ENCODE measurements at places on chromosomes 7 and 10.

GRCh38 chr7:117639966-117640365 is 160.1 kb downstream of the CFTR start:
- DNase-seq: no peak

GRCh38 chr10:26505491-26505890 is 67.3 kb downstream of the APBB1IP start:
- no peak for DNase-seq

DNA sequence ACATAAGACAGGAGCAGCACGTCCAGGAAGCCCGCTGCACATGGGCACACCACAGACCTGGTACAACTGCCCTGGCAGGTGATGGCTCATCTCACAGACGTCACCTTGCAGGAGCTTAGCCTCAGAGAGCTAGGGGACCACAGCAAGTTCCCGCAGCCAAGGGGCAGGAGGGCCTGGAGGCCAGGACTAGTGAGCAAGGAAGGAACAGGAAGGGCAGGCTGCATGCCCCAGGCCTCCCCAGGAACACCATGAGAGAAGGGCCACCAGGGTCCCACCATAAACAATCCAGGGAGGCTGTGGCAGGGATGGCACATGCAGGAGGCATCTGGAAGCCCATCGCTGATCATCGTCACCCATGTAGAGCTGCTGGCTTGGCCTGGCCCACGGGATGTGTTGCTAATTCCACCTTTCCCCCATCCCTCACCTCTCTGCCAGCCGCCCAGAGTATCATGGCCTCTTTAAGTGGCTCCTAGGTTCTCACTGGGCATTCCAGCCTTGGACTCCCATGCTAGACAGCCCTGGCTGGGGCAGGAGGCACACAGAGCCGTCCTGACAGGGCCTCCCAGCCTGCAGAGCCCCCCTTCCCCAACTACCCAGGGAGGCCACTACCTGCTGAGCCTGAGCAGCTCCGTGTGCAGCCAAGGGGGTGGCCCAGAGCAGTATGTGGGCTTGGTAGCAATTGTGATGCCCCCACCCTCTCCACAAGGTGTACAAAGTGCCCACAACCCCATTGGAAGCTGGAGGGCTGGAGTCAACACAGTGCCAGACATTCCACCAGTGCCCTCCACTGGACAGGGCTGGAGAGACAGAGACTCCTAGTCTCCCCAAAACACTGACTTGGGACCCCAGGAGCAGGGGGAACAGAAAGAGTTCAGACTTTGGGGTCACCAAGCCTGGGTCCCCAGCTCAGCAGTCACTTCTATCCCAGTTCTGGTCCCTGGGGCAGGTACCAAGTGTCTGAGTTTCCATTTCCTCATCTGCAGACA is 35.5 kb downstream of the GRID1 start:
- DNase-seq: no peak

DNA sequence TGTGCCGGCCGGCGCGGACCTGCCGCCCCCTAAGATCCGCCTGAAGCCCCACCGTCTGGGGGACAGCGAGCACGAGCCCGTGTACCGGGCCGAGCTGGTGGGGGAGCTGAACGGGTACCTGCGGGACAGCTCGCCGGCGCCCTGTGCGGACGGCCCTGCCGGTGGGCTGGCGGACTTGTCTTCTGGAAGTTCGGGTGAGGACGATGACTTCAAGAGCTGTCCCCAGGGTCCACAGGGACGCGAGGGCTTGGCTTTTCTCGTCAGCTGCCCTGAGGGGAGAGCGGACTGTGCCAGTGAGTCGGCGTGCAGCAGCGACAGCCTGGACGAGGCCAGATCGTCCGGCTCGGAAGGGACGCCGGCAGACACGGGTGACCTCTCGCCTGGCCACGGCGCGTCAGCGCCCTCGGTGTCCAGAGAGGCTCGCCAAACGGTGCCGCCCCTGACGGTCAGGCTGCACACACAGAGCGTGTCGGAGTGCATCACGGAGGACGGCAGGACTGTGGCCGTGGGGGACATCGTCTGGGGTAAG is 8.5 kb downstream of the PWWP2B start:
- DNase-seq: no peak

DNA sequence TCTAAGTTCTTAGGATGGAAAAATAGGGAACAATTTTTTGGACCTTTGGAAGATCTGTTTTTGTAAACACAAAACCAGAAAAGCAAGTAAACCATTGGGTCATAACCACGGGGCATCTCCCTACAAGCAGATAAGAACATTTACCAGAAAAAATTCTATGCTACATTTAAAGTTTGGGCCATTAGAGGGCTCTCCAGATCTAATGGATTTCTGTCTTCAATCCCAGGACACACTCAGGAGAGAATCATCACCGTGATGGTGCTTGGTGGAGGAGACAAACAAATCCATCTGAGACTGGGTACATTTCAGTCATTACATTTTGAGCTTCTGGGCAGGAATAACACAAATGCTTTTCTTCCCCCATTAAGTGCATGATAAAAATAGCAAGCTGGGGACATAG is 178.4 kb upstream of the TARP start:
- DNase-seq: no peak

DNA sequence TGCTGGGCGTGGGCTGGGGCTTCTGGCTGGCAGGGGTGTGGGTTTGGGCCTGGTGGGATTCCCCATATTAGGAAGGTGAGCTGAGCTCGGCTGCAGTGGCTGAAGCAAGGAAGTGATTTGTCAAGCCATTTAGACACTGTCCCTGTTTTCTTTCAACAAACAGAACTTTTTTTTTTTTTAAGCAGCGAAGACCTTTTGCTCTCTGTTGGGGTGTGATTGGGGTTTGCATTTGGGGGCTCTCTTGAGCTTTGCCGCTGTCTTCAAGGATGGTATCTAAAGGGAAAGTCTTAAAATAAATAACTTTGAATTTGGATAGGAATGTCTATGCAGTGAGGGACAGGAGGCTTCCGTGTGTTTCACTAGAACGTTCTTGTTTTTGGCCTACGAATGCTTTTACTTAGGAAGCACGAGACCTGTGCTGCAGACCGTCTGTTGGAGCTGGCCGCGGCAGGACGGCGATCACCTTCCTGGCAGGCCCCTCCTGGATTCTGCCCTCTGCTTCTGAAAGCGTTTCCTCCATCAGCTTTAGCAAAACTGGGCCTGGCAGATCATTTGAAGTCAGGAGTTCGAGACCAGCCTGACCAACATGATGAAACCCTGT is 43.9 kb downstream of the FOXK1 start:
- no peak for DNase-seq

- no peak for DNase-seq
Observed at GRCh38 chr10:112526139-112526538, 79.1 kb downstream of the VTI1A start.

GRCh38 chr7:2710901-2711551 is 23.0 kb downstream of the AMZ1 start:
- DNase-seq: no peak

DNA sequence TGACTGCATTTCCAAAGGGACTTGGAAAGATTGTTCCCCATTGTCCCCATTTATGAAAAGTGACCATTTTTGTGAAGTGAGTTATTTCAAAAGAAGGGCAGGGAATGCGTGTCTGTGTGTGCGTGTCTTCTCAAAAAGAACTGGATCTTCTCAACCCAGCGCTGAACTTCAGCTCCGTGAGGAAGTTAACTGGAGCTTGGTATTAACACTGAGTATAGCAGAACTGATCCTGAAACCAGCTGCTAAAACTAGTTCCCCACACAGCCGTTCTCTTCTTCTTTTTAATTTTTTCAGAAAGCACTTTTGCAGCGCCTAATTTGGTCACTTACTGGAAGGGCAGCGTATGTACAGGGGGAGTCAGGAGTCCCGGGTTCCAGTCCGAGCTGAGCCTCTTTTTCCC is 45.8 kb upstream of the PLEKHA1 start:
- DNase-seq: no peak

GRCh38 chr7:41885078-41885477 is 182.2 kb upstream of the INHBA start:
- DNase-seq: no peak

DNA sequence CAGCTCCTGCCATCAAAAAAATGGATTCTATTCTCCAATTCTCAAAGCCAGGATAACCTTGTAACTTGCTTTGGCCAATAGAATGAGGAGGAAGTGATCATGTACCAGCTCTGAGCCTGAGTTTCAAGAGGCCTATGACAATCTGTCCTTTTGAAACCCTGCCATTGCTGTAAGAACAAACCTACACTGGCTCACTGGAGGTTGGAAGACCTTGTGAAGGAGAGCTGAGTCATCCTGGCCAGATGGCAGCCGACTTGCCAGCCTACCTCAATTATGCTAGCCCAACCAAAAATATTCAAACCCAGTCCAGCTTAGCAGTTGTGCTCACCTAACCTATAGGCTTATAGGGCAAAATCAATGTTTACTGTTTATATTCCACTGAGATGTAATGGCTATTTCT is 93.0 kb downstream of the HGF start:
- no peak for DNase-seq

- no peak for DNase-seq
Observed at GRCh38 chr7:45191396-45191795, 33.8 kb downstream of the RAMP3 start.

GRCh38 chr7:78406531-78406930 is 608.0 kb downstream of the PHTF2 start:
- no peak for DNase-seq

DNA sequence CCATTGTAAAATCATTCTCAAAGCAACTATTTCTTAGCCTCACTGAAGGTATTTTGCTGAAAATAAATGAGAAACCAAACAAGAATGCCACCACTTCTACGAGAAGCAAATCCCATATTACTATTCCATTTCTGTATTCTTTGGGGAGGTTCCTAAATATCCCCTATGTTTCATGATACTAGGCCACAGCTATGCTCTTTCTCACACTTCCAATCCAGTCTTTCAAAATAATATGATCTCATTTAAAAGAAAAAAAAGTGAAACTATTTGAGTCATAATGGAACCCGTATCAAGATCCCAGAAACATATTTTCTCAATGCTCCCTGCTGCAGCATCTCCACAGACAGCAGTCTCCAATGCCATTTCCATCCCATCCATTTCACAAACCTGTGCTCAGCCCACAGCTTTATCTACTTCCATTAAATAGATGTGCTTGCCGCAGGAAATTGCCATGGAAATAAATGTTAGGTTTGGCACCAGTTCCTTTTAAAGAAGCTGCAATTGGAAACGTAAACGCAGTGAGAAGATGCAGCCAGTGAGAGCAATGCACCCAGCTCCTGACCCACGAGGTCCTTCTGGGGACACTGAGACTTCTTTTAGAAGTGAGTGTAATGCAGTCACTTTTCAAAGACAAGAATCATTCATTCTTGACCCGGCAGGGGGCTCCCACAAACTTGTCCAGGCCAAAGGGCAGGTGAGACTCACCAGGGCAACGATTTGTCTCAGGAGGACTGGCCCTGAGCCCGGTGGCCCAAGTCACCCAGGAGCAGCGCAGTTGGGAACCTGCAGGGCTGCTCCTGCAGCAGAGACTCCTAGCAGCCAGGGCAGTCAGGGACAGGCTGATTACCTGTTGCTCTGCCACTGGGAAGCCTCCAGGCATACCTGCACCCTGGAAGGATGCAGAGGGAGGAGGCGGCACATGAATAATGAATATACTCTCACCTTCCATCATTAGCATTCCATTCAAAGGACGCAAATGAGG is 99.6 kb downstream of the C10orf90 start:
- no peak for DNase-seq

DNA sequence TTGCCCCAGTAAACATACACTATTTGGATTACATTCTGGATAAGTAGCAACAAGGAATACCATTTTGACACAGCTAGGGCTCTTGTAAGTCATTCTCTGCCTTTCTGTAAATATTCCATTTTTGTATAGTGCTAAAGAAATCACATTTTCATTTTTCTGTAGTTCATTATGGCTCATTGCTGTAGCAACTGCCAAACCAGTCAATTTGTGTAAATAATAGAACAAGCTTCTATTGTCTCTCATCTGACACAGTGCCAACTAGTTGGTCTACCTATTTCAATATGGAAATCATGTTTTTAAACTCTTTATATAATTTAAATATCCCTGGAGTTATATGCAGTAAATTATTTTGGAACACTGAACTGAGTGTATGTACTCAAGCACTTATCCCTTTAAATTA is 193.7 kb downstream of the RELN start:
- no peak for DNase-seq

DNA sequence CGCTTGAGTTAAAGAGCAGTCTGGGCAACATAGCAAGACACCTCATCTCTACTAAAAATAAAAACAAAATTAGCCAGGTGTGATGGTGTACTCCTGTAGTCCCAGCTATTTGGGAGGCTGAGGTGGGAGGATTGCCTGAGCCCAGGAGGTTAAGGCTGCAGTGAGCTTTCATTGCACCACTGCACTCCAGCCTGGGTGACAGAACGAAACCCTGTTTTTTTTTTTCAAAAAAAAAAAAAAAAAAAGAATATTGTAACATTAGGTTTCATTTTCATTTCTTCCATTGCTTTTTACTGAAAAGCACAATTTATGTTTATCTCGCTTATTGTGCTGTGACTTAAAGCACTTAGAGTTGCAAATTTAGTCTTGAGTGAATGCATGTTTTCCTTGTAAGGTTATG is 80.0 kb downstream of the MLLT10 start:
- DNase-seq: no peak

DNA sequence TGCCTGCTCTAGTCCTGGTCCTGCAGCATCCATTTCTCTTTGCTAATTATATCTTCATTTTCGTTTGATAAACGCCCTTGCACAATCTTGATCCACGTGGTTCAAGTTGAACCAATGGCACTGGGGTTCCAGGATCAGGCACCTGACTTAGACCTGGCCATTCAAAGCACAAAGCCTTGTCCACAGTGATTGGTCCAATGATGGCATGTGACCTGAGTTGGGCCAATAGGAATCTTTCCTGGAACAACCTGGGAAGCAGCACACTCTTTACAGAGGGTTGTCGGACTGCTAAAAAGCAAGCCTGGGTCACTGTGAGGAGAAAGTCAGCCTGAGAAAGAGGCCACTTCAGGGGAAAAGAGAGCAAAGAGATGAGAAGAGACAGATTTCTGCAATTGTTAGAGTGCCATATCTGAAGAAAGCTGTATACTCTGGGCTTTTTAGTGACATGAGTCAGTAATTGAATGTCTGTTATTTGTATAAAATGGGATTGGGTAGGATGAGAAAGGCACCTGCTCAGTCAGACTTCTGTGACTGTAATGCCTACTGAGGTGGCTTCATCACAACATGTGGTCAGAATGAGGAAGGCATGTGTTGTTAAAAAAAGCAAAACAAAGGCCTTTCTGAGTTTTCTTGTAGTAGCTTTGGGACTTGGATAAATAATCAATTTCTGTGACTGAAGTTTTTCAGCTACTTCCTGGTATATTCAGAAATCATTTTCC is 4.4 kb upstream of the STEAP4 start:
- DNase-seq: no peak

DNA sequence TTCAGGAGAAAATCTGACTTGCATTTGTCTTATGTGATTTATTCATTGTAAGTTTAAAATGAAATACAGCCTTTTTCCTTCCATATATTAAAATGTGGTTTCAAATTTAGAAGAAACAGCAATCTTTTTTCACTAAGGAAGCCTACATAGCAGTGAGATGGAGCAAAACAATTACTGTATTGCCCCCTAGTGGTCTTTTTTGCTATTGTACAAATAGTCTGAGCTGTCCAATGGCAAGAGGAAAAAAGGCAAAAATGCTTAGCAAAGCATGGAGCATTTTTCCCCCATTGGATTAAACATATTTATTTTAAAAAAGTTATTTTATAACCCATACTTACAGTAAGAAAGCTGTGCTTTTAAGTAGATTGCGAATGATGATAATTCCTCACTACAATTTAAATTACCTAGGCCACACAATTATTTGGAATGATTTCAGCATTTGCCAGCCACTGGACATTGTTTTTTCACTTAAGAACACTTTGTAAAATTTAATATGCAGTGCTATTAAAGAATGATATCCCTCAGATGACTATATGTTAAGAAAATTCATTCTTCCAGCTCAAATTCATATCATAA is 119.5 kb downstream of the CPED1 start:
- DNase-seq: no peak

Data from stimulated activated CD8-positive, alpha-beta memory T cell treated with anti-CD3 and anti-CD28 coated beads, Interleukin-15, amount 100 ng/mL, for 4 hours (primary cell).